Stimulated activated CD4-positive, alpha-beta T cell treated with anti-CD3 and anti-CD28 coated beads, Interleukin-15, amount 100 ng/mL, for 1 hour (primary cell): ENCODE measurements at places on chromosomes 11 and 22.

- no peak for DNase-seq
Observed at GRCh38 chr22:23509571-23510302, 70.4 kb downstream of the IGLL1 start.

- DNase-seq = no peak
Observed at GRCh38 chr11:43819926-43820325, 60.7 kb upstream of the ALKBH3 start.

GRCh38 chr11:64854534-64855502, 10.4 kb upstream of the CDC42BPG start:
- no peak for DNase-seq

- DNase-seq = no peak
Observed at GRCh38 chr11:123344790-123345357, 85.2 kb upstream of the GRAMD1B start.

DNA sequence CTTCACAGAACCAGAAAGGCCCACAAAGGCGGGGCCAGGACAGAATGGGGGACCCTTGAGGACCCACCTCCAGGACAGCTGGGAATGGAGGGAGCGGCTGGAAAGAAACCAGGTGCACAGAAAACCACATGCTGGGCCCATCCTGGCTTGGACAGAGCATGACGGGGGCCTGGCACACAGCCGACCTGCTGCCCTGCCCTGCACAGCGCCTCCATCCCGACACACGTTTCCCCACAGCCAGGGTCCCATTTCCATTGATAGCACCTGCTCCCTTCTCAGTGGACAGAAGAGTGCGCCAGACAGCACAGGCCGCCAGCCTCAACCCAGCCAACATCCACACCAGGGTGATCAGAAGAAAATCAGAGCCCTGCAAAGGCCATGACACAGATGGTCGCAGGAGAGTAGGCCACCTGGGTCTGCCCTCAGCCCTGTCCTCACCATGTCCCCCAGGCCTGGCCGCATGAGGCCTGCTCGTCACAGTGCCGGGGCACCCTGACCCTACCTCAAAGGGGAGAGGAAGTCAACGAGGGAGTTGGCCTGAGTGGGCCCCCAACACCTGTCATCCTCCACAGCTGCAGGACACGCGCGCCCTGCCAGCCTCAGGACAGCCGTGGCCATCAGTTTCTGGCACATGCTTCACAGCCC, 28.1 kb downstream of the BRD1 start:
- DNase-seq = no peak
